ENCODE measurements at places on chromosomes 1 and 21. TPM values are rescaled to one million over a fixed set of nuclear protein-coding genes. Genes with fewer than 3 reads are reported as not detected.

GRCh38 chr1:231976231-231976630 is 349.6 kb downstream of the DISC1 start:
- no peak overlapping the region for H3K4me3 ChIP-seq
- H3K27me3 ChIP-seq: no peaks in the 10 kb centered on the region
- no peak for DNase-seq
- H3K36me3 ChIP-seq: no peaks in the 10 kb centered on the region
- no peaks in the 10 kb centered on the region for H3K4me1 ChIP-seq

GRCh38 chr21:35102488-35103371 is 53.6 kb upstream of the RUNX1 start:
- no peak for DNase-seq
- no peak overlapping the region for H3K4me3 ChIP-seq
- H3K27ac ChIP-seq: no peak overlapping the region
- H3K36me3 ChIP-seq: no peaks in the 10 kb centered on the region

GRCh38 chr1:180951836-180952656 is 39.3 kb downstream of the KIAA1614 start:
- H3K27me3 ChIP-seq: no peaks in the 10 kb centered on the region
- peaks cover 45% of the 10 kb centered on the region for H3K36me3 ChIP-seq
- H3K4me1 ChIP-seq: no peaks in the 10 kb centered on the region
- H3K4me3 ChIP-seq: no peak overlapping the region

DNA sequence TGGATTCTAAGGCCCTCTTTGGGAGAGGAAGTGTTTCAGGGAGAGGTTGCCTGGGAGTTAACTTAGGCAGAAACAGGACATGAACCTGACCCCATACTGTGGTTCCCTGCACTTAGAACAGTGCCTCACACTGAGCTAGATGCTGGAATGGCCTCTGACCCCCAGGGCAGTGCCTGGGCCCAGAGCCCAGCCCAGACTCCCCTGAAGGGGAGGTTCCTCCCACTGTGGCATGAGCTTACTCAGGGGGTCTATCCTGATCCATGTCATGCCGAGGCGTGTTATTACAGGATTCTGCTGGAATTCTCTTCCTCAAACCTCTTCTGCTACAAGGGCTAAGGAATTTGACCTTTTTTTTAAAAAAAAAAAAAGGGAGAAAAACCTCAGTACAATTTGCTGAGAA is 72.2 kb downstream of the MRPL37 start:
- H3K36me3 ChIP-seq: no peaks in the 10 kb centered on the region

DNA sequence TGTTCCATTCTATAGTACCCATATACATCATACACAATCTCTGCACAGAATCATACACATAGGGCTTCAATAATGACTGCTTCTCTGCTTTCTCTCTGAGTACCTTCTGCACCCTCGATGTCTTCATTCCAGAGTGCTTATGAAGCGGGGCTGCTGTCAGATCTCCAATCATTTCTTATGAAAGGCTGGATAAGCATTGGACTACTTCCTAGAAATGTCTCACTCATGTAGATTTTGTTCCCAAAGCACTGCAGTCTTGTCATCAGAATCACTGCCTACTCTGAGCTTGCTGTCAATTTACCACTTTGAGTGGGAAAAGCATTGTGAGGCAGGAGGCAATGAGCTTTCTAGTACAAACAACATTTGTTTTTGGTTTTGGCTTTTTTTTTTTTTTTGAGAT is 179.0 kb downstream of the SLC35F3 start:
- H3K36me3 ChIP-seq: no peaks in the 10 kb centered on the region
- H3K4me3 ChIP-seq: no peak overlapping the region
- no peaks in the 10 kb centered on the region for H3K4me1 ChIP-seq

- no peak overlapping the region for H3K27ac ChIP-seq
- H3K4me3 ChIP-seq: no peak overlapping the region
- no peaks in the 10 kb centered on the region for H3K27me3 ChIP-seq
- peaks cover 13% of the 10 kb centered on the region for H3K4me1 ChIP-seq
- DNase-seq: no peak
Observed at GRCh38 chr1:89881415-89882058, 60.7 kb downstream of the LRRC8D start.

- H3K4me3 ChIP-seq: no peak overlapping the region
- peaks cover 55% of the 10 kb centered on the region for H3K36me3 ChIP-seq
- H3K27ac ChIP-seq: no peak overlapping the region
- no peaks in the 10 kb centered on the region for H3K4me1 ChIP-seq
Observed at GRCh38 chr1:207787776-207788175, 35.9 kb downstream of the CD46 start.

DNA sequence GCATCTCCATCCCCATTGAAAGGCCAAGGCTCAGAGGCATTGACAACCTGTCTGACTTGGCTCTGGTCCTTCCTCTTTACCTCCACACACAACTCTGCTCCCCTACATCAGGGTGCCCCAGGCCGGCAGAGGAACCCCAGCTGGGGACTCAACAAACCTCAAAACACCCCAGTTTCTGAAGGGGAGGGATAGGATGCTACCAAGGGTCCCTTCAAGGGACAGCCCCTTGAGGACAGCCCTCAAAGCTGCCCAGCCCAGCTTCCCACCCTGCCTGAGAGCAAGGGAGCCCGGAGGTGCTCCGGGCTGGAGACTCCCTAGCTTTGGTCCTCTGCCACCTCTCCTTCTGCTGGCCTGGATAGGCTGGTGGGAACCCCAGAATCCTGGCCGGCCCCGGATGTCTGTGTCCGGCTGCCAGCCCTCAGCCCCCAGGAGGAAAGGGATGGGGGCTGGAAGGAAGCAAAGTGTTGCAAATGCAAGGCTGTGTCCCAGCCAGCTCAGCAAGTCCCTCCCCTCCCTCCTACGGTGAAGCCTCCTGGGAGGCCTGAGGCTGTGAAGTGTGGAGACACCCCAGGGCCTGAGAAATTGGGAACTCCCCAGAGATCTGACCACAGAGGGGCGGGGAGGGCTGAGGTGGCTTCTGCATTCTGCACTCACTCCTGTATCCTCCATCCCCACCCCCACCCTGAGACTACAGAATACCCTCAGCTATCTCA is 1.1 kb upstream of the MARCKSL1 start:
- H3K36me3 ChIP-seq: no peaks in the 10 kb centered on the region
- no peak for DNase-seq
- peak overlapping the region; percentile 25 for H3K27ac ChIP-seq
- no peaks in the 10 kb centered on the region for H3K27me3 ChIP-seq
- no peaks in the 10 kb centered on the region for H3K4me1 ChIP-seq

- no peaks in the 10 kb centered on the region for H3K27me3 ChIP-seq
- peaks cover 7% of the 10 kb centered on the region for H3K4me1 ChIP-seq
- no peak overlapping the region for H3K4me3 ChIP-seq
- no peak overlapping the region for H3K27ac ChIP-seq
- no peak for DNase-seq
- H3K36me3 ChIP-seq: no peaks in the 10 kb centered on the region
Observed at GRCh38 chr1:175208773-175209492, 16.4 kb upstream of the KIAA0040 start.

GRCh38 chr21:44989537-44989886 is 49.7 kb downstream of the SLX9 start:
- no peaks in the 10 kb centered on the region for H3K27me3 ChIP-seq
- DNase-seq: no peak
- no peaks in the 10 kb centered on the region for H3K36me3 ChIP-seq
- no peak overlapping the region for H3K27ac ChIP-seq

GRCh38 chr1:204466416-204467405 is 27.9 kb downstream of the PIK3C2B start:
- no peaks in the 10 kb centered on the region for H3K36me3 ChIP-seq
- peaks cover 55% of the 10 kb centered on the region for H3K4me1 ChIP-seq
- no peaks in the 10 kb centered on the region for H3K27me3 ChIP-seq
- H3K27ac ChIP-seq: peak overlapping the region; percentile 80
- H3K4me3 ChIP-seq: no peak overlapping the region
- no peak for DNase-seq

DNA sequence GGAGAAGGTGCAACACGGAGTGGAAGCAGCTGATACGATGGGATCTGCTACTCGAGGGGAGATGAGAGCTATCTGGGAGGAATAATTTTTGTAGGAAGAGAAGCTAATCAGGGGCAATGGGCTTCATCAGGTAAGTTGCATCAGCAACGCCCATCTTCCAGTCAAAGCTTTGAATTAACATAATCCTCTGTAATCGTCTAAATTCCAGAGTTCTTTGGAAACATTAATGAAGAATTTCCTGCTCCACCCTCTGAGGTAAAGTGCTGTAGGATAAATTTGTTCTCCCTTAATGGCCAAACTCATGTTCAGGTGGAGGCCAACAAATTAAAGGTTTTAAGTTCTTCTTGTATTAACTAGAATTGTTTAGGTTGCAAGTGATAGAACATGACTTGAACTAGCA is 94.0 kb upstream of the KAZN start:
- H3K27me3 ChIP-seq: no peaks in the 10 kb centered on the region
- DNase-seq: no peak
- no peak overlapping the region for H3K4me3 ChIP-seq
- no peaks in the 10 kb centered on the region for H3K36me3 ChIP-seq
- H3K4me1 ChIP-seq: no peaks in the 10 kb centered on the region

CATSPERE gene
- total RNA-seq: 1.5 TPM

Measured in tibial nerve (tissue), 4 donors.